ENCODE measurements at places on chromosomes 4 and X. TPM values are rescaled to one million over a fixed set of nuclear protein-coding genes. Genes with fewer than 3 reads are reported as not detected.

GRCh38 chr4:110188113-110188512 is 10.3 kb downstream of the ELOVL6 start:
- DNase-seq, result no peak

DNA sequence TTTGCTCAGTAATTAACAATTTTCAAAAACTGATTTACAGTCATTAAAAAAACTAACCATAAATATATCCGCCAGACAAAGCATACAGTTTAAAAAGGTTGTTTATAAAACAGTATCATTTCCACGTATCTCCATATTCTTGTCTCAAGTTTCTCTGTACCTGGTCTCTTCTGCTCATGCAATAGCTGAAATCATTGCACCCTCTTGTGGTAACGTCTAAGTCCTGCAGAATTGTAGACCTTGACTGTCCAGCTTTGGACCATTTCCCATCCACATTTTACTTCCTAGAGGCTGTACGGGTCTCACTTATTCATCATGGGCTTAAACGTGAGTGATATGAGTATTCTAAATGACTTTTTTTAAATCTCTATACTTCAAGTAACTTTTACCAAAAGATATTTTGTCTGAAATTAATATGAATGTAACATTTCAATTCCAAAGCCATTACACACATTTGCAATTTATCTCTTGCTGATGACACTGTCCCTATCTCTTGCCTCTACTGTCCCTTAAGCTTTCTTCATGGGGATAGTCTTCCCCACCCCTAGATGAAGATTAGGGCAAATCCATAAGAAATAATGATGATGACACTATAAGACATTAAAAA is 118.5 kb downstream of the BTC start:
- DNase-seq, result peak; percentile 83

GRCh38 chrX:153564047-153564606 is 34.8 kb downstream of the CCNQ start:
- no peak for DNase-seq

- DNase-seq, result no peak
Measured at GRCh38 chrX:95733426-95733825, 951.2 kb upstream of the DIAPH2 start.

DNA sequence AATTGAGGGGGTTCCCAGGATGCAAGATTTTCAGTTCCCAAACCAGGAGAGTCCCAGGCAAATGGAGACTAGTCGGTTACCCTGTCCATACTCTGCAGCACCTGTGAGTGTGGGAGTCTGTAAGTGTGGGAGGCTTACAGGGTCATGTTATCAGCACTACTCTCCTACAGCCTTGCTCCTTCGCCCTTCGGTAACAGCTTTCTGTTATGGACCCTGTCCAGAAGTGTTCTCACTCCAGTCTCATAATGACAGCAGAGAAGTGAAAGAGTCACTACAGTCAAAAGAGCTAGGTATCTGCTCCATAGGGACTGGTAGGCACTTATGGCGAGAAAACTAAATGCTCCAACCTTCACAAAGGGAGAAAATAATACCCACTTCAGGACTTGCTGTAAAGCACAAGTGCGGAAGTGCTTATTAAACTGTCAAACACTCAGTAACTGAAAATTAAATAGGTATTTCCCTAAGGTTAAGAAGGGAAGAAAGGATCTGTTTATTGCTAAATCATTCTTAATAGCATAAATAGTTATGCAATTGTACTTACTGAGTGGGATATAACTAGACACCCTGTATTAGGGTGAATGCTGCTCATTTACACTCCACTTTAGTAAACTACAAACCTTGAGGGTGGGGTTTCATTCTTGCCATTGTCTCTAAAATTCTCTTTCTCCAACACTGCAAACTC is 2.7 kb upstream of the ADH7 start:
- DNase-seq, result no peak

- no peak for DNase-seq
Measured at GRCh38 chr4:147678796-147679549, 5.0 kb downstream of the PRMT9 start.

DNA sequence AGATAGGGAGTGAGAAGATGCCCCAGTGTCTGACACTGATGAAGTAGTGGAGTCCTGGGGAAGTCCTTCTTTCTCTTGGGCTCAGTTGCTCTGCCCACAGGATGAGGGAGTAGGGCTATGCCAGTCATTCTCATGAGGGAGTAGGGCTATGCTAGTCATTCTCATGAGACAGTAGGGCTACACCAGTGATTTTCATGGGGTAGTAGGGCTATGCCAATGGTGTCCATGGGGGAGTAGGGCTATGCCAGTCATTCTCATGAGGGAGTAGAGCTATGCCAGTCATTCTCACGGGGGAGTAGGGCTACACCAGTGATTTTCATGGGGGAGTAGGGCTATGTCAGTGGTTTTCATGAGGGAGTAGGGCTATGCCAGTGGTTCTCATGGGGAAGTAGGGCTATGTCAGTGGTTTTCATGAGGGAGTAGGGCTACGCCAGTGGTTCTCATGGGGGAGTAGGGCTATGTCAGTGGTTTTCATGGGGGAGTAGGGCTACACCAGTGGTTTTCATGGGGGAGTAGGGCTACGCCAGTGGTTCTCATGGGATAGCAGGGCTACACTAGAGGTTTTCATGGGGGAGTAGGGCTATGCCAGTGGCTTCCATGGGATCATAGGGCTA is 43.3 kb upstream of the SOD3 start:
- DNase-seq, result no peak

DNA sequence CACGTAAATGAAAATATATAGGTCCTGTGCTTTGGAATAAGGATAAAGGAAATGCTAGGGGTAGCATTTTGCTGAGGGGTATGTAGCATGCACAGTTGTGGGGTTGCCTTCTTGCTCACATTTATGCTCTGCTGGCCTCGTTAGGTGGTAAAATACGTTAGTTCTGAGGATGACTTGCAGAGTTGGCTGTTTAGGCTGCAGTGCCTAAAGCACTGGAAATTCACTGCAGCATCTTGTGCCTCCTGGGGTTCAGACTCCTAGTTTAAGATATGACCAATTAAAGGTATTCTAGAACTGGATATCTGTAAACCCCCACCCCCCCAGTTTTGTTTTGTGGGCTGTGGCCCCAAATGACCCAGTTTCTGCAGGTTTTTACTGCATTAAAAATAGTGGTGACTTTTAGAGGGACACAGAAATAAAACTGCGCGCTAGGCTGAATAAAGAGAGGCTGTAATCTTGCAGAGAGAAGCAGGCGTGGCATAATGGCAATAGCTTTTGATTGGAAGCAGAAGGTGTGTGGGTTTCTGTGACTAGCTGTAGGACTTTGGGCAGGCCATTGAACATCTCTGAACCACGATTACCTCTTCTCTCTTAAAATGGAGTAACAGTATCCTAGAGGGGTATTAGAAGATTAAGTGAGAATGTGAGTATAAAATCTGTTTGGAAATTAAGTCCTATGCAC is 79.3 kb downstream of the REPS2 start:
- no peak for DNase-seq

DNA sequence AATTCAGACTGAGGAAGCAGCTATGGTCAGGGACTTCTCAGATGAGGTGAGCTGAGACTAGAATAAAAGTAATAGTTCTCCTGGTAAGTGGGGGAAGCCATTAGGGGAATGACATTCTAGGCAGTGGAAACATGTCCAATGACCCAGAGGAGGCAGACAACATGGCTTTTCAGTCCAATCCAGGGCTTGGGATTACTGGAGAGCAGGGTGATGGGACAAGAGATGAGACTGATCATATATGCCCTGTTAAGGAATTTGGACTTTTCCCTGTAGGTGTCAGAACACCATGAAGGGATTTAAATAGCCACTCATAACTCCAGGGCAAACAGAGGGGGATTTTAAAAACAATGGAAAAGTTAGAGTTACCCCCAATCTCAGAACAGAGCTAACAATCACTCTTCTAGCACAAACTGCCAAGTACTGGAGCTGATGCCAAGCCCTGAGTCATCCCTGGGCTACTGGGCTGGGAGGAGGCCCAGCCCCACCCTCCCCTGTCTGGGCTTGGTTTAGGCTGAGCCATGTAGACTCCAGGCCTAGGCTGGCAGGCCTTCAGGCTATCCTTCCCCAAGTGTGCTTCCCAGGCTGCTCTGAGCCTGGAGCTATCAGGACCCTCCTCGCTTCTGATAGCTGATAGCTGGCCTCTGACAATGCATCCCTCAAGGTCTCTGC is 22.7 kb upstream of the MSN start:
- DNase-seq, result peak; percentile 87

GRCh38 chr4:94856030-94856429 is 98.3 kb downstream of the BMPR1B start:
- DNase-seq, result no peak

DNA sequence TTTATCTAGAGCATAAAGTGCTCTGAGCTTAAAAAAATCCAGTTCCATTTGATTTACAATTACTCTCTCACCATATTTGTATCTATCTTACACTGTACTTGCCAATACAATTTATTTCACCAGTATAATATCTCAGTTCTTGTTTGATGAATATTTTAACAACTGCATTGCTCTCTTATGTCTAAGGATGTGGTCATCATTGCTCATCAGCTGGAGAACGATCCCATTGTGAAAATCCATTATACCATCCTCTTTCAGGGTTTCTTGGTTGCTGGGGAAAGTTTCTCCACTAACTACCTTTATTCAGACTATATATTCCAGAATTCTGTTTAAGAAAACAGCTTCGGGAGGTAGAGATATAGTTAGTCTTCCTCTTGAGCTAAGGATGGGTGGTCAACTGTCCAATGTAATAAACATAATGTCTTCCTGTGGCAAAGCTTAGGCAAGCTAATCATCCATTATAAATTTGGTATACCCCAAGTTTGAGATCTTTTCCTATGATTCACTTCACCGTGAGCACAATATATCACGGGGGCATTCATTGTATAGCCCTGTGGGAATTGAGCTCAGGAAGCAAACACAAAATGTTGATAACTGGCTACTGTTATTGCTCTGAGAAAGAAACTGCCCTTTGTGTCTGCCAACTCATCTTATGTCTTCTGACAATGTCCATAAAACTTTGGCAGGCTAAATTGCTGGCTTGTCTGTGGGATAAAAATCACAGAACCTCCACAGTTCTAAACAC is 2361.9 kb downstream of the ARAP2 start:
- peak; percentile 73 for DNase-seq

GRCh38 chr4:113824396-113824795 is 62.9 kb upstream of the CAMK2D start:
- DNase-seq, result no peak

DNA sequence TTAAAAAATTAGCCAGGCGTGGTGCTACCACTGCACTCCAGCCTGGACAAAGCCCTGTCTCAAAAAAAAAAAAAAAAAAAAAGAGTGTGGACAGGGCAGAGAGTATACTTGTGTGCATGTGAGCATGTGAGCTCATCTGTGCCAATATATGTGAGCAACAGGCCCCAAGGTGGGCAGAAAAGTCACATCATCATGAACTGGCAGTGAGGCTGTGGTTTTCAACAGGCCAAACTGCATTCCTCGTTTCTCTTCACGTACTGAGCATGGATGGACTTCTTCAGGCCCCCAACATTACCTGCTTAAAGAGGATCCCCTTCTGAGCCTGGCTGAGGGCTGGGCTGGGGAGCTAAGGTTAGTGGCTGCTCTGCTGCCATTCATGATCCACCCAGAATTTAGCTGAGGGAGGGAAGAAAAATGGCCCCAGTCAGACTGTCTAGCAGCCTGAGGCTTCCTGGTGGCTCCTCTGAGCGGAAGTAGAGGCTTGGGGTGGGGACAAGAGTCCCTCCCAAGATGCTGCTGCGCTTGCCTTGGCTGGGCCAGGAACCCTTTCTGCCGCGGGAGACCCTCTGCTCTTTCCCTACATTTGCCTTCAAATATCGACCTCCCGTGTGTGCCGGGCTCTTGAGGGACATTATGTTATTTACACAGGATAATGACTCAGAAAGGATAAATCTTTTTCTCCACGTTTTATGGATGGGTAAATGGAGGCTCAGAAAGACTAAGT is 55.0 kb downstream of the DIPK2B start:
- DNase-seq, result no peak

DNA sequence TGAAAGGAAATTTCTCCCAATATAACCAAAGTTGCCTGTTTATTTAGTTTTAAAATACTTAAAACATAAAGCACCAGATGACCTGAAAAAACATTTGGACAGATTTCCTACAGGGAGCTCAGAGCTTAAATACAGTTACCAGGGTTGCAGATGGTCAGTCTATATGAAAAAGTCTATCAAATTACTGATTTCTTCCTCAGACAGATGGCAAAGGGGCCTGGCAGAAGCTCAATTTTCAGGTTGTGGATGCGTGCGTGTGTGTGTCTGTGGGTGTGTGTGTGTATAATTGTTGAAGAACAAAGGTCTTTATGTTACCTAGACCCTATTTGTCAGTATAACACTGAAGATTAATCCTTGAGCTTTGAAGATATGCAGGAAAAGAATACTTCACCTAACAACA is 169.4 kb downstream of the MAD2L1 start:
- no peak for DNase-seq

- no peak for DNase-seq
Measured at GRCh38 chrX:18674417-18674787, 2.5 kb upstream of the RS1 start.

DNA sequence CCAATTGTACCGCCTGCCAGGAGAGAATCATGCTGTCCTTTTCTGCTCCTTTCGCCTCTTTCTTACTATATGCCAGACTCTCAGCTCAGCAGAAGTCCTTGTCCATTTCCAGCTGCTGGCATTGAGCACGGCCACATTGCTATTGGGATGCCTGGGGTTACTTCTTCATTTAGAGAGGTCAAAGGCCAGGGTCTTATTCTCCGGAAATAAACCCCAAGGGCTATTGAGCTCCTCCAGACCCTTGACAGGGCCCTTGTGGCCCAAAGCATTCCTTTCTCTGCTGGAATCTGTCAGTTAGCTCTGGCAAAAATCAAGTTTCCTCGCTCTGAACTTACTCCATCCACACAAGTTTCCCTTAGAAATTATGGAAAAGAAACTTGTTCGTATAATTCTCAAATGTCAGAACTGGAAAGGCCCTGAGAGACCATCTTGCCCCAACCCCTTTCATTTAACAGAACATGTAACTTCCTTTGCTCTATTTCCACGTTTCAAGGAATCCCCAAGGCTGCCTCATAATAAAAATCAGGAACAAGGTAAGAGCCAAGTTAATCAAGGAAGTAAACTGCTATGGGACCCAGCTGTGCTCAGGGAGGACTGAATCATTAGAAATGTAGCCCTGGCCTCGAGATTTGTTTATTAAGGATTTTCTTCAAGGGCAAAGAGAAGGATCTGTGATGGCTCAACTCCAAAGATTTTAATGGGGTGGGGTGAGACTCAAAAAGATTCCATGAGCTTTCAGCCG is 11.8 kb downstream of the AKAP4 start:
- DNase-seq, result no peak

DNA sequence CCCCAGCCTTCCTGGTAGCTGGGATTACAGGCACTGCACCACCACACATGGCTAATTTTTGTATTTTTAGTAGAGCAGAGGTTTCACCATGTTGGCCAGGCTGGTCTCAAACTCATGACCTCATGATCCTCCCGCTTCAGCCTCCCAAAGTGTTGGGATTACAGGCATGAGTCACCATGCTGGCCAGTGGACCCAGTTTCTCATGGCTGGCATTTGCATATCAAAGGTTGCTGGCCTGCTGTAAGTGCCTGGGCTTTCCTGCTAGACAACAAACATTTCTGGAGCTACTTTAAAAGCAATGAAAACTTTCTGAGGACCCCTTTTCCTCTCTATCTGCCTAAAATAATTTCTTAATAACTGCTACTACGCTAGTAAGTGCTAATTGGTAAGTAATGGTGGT is 228.2 kb downstream of the PCDH10 start:
- DNase-seq, result no peak

- DNase-seq, result peak; percentile 68
Measured at GRCh38 chr4:8353912-8354453, 84.4 kb downstream of the HTRA3 start.

MORC4 gene
- total RNA-seq, result 23.7 TPM

EDA2R gene
- 17.6 TPM for total RNA-seq

TRPC3 gene
- 0.22 TPM for total RNA-seq
